ENCODE measurements at places on chromosomes 6 and 20.

- DNase-seq = no peak
Observed at GRCh38 chr20:46979603-46980241, 85.1 kb downstream of the EYA2 start.

GRCh38 chr6:165988302-165988756, 179.3 kb downstream of the TBXT start:
- DNase-seq = no peak

- DNase-seq = no peak
Observed at GRCh38 chr6:126716032-126716431, 376.1 kb downstream of the CENPW start.

DNA sequence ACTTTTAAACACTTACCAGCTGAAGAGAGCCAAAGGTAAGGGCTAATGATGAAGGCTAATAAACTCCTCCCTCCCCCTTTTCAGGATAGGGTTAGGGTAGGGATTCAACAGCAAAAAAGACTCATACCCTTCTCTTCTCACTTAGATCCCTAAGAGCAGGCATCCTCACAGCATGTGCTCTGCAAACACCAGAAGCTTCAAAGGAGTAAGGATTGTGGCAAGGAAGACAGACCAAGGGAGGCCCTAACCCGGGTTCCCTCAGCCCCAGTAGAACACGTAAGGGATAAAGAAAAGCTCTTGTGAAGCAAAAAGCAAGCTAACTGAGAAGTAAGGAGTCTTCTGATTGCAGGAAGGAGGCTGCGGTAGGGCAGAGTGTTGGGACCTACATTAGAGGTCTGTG, 11.6 kb downstream of the MAP3K7 start:
- DNase-seq = no peak

- no peak for DNase-seq
Observed at GRCh38 chr20:17461941-17462340, 69.2 kb downstream of the BFSP1 start.

DNA sequence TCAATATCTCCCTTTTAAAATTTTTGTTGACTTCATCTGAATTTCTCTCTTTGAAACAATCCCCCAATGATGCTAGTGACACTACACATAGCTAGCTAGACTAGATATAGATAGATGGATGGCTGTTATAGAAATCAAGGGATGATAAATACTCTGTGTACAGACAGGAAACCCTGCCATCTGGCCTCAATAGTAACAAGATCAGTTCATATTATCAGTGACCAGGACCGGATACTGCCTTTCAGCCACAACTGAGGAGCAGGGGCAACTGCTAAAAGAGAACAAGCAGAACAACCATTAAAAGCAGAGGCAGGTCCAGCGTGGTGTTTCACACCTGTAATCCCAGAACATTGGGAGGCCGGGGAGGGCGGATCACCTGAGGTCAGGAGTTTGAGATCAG, 118.3 kb upstream of the FAM184A start:
- DNase-seq = no peak

GRCh38 chr20:1901704-1902103, 6.5 kb downstream of the SIRPA start:
- DNase-seq = no peak

DNA sequence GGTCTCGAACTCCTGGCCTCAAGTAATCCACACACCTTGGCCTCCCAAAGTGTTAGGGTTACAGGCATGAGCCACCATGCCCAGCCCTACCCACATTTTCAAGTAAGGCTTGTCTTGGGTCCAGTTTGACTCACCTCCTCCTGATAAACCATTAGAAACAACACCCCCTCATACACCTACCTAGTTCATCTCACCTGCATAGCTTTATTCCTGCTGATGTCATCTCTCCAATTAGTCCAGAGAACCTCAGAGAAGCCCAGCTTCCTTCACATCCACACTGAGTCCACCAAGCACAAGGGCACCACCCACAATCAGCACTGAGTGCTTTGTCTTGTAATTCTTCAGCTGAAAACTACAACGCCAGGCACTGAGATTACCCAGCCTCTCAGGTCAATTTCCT, 35.3 kb downstream of the KIF16B start:
- DNase-seq = no peak

DNA sequence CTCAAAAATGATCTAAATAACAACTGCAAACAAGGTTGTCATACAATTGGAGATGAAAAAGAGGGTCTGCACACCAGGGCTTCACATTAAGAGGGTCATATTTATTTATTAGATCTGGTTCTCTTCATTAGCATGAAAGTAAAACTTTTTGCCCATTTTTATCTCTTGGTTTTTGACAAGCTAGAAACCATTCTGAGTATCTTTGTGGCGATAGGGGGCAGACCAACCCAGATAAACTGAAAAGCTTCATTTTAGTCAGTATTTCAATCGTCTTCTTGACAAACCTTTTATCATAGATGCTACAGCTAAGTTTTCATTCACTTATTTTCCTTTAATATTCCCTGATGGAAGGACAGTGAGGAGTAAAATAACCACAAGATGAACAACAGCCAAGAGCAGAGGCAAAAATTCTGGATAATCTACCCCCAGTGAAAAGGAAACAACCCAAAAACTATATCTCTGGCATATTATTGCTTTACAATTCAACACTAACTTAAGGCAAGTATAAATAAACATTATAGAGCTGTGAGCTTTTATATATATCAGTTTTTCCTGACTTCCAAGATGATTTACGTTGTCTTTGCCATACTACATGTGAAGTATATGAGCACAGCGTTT, 45.2 kb downstream of the THEMIS start:
- no peak for DNase-seq

DNA sequence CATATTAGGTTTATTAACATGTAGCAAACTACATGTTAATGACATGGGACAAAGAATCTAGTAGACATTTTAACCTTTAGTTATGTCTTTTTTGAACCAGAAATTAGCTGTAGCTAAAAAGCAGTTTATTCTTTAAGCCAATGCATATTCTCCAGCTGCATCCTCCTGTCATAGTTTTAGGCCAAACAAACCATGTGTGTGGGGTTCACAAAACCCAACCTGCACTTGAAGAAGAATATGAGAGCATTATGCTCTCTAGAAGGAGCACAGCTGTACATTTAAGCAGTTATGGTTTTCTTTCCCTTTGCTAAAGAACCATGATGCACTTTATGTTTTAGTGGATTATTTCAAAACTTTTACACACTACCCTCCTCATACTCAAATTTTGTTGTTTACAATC, 46.2 kb downstream of the AKIRIN2 start:
- DNase-seq = no peak

DNA sequence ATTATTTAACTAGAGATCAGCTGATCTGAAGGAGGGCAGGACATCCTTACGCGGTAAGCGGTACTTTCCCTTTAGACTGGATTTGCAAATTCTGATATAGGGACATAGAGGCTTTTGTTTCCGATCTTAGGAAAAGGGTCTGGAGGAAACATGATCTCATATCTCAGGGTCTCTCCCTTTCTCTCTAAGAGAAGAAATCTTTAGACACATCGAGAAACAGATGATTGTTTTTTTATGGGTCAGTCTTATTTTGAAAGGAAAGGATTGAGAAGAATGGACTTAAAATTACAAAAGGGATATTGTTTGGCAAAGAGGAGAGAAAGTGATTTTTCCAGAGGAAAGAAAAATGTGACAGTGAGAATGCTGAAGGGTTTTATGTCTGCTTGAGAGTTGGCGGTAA, 83.9 kb upstream of the OGFRL1 start:
- no peak for DNase-seq

DNA sequence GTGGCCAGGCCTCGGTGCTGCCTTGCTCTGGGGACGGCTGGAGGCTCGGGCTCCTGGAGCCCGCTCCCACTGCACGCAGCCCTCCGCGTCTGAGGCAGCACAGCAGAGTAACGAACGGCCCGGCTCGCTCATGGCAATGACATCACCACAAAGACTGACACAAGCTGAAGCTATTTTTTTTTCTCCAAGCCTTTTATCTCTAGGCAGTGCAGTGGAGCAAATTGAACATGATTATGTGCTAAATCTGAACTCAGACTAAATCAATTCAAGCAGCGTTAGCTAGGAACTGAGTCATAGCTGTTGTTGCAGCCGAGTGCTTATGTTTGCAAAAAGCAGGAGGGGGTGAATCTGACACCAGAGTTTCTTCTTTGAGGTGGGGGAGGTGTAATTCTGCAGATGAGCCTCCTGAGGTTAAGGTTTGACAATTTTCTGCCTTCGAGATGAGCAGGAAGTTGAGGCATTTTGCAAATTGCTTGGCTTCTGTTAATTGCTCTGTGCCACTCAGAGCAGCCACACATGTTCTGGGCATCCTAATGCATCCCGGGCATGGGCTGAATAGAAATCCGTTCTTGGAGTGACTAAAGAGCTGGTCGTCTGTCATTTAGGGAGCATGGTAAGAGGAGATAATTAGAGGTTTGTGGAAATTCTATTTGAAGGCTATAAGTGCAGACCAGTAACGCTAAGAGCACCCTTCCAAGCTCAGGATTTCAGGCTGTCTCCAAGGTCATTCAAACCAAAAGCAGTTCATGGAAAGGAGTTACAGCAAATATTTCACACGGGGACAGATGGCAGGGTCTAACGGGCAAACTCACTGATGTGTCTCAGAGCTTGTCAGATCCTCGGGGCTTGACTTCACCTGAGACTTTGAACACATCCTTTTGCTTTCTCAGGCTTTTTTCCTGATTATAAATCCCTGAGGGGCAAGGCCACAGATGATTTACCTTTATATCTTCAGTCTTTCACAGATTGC, 155.1 kb upstream of the ENPP5 start:
- peak; percentile 64 for DNase-seq

GRCh38 chr6:75935473-75935793, 137.0 kb downstream of the IMPG1 start:
- DNase-seq = no peak

DNA sequence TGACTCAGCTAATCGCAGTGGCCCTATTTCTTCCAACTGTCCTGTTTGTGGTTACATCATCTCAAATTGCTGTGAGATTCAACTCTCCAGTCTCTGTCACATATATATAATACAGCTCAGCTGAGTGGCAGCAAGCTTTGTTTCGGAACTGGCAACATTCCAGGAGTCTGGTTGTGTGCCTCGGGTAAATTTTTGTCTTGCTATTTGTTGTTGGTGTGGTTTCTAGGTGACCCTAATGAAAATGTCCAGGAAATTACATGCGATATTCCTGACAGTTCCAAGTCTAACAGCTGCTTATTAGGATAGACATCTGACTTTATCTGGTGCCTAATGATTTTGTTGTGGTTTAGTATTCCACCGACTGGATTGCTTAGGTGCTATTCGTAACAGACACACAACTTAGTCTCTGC, 581.8 kb downstream of the CD109 start:
- DNase-seq = peak; percentile 9

DNA sequence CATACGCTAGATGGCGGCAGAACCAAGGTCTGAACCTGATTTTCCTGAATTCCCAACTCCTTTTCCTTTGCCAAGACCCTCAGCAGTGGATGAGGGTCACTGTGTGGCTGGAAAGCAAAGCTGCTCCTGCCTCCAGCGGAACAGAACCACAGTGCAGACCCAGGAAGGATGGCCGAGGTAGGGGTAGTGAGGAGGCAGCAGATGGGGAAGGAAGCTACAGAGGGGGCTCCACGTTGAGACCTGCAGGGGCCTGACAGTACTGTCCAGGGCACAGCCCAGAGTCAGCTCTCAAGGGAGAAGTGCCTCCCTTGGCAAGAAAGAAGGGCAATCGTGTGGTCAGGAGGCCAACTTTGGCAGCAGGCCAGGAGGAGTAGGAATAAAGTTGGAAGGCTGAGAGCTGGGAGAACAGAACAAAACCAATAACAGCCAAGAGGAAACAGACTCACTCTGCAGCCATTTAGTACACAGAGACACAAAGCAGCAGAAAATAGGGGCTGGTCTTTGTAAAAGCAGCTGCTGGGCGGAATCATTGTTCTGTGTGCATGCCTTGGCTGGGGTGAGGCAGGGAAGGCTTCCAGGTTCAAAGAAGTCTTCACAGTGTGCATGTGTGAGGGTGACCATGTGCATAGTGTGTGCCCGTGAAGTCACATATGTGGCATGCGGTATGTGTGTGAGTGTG, 3.1 kb downstream of the GABRR2 start:
- DNase-seq = peak; percentile 31

- no peak for DNase-seq
Observed at GRCh38 chr6:148273962-148274752, 68.5 kb upstream of the SASH1 start.

DNA sequence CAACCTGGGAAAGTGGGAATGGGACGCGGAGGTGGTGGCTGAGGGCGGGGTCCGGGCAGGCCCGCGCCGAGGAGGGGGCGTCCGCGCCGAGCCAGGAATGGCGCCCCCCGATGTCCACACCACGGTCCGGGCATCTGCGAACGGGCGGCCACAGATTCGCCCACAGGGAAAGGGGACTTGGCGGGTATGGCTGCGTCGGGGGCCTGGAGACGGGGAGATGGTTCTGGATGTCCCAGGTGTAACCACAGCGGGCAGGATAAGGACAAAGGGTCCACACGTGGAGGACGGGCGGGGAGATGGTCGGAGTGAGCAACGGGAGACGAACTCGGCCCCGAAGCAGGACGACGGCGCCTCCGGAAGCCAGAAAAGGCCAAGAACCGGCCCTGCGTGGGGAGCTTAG, 124.6 kb downstream of the WDR27 start:
- DNase-seq = no peak

DNA sequence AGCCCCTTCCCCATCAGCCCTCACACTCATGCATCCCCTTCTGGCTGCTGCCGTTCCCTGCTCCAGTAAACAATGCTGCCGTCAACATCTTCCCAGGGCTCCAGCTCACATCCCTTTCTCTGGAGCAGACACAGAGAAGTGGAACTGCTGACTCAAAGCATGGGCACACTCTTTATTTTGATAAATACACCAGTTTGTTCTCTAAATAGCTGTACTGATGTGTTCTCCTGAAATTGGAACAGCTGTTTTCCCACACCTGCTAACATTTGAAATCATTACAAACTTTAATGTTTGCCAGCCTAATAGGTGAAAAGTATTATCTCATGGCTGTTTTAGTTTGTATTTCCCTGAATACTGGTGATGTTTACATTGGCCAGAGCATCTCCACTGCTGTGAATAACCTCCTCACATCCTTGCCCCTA, 102.1 kb upstream of the NXT1 start:
- no peak for DNase-seq

DNA sequence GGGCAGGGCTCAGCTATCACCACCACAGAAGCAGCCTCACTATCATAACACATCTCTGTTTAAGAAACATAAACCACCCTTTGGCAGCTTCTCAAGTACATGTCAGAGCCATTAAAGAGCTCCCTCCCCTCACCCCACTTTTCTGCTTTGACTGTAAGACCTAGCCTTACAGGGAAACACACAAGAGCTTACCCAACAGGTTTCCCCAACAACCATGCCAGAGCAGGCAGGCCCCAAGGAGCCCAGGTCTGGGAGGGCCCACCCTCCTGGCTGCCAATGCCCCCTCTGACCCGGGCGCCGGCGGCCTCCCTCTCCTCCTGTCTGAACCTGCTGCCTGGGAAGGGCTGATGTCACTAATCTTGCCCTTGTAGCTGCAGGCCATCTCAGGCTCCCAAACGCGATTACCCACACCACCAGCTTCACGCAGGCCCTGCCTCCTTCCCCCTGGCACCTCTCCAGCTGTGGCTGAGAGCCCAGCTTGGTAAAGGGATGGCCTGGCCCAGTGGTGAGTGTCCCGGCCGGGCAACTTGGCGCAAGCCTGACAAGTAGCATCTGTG, 402.0 kb downstream of the MAFB start:
- DNase-seq = no peak
